ENCODE measurements at places on chromosomes 12 and 14.

- no peak for DNase-seq
Measured at GRCh38 chr14:96119947-96120346, 80.8 kb downstream of the C14orf132 start.

- no peak for DNase-seq
Measured at GRCh38 chr14:104797115-104798044, 1.8 kb upstream of the AKT1 start.

- no peak for DNase-seq
Measured at GRCh38 chr14:35229792-35230089, 62.4 kb upstream of the PSMA6 start.

DNA sequence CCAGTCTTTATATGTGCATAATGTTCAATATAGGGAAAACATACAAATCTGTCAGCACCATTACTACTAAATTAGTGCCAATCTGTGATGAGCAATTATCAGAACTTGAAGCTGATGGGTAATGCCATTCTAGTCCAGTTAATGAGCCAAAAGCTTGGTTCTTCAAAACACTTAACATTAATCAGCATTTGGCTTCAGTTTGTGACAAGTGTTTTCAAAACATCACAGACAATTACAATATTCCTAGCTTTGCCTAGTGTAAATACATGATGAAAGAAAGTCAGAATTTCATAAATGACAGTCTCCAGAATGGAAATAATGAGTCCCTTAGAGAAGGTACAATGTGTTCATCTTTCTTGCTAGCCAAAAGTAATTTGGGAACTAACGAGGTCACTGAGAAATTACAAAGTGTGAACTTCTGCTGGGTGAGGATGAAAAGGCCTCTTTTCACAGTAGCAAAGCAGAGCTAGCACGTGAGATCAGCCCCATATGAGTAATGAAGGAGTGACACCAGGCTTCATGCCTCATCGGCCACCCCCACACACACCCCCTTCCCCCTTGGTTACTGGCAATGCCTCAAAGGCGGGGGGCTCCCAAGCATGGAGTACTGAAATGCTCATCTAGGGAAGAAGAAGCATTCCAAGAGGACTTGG lies 180.6 kb upstream of the EEA1 start:
- no peak for DNase-seq

DNA sequence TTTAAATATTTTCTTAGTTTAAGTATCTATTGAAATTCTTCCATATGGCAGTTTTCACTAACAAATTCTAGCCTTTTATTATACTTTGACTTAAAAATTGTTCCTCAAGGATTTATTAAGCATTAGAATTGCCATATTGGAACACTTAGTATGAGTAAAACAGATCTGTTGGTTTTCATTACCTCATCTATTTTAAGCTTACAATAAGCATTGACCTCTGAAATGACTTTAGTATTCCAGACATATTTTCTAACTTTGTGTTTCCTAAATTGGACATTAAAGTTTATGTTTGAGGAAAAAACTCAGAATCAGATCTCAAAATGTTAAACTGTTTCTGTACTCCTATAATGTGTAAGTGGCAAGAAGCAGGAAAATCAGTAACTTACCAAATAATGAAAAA lies 48.4 kb downstream of the CSRP2 start:
- DNase-seq = no peak

DNA sequence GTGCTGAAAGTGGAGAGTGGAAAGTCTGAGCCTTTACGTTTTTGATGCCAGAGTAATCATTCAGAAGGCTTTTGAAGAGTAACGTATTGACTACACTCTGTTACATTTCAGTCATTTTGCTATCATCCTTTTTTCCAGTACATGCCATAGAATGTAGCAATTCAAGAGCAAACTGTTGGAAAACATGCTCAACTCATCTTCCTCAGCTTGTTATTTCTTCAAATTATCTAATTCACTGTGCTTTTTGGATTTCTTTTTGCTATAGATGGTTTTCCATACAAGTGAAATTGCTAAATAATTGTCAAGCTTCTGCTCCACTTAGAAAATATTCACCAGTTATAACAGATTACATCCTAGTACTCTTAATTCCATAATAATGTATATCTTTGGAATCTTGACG lies 129.9 kb upstream of the CLEC14A start:
- DNase-seq = no peak

GRCh38 chr14:84087986-84088531 lies 1441.9 kb upstream of the FLRT2 start:
- DNase-seq = no peak

GRCh38 chr14:85471744-85472143 lies 58.2 kb upstream of the FLRT2 start:
- no peak for DNase-seq

- DNase-seq = no peak
Measured at GRCh38 chr12:44031472-44032185, 195.7 kb downstream of the TMEM117 start.

DNA sequence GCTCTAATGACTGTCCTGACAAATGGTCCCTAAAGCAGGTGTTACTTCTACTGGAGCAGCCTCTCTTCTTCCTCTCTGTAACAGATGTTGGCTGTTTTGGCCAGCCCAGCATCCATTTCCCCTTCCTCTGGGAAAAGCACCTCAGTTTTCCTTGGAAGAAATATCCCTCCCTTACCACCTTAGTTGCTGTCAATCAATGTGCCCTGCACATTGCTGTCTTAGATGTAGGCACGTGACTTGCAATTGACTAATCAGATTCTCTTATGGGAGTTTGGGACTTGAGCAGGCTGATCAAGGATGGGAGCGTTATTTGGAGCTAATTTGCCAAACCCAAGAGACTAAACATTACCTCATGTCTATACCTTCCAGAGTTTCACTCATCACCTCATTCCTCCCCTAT lies 12.0 kb upstream of the TMED2 start:
- no peak for DNase-seq

DNA sequence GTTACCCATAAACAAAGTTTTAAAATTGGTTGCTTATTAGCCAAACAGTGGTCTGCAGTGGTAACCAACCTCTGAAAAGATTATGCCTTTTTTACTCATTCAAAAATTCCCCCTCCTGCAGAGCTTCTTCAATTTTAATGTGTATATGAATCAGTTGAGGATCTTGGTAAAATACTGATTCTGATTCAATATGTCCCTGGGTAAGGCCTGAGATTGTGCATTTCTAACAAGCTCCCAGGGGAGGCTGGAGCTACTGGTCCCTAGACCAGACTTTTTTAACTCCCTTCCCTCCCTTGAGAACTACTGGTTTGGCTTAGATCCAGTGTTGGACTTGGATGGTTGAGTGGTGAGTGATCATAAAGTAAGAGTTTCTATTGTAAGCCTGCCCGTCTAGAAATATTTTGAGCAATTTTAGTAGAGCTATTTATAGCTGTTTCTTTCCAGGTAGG lies 90.2 kb downstream of the FUT8 start:
- DNase-seq = peak; percentile 0

DNA sequence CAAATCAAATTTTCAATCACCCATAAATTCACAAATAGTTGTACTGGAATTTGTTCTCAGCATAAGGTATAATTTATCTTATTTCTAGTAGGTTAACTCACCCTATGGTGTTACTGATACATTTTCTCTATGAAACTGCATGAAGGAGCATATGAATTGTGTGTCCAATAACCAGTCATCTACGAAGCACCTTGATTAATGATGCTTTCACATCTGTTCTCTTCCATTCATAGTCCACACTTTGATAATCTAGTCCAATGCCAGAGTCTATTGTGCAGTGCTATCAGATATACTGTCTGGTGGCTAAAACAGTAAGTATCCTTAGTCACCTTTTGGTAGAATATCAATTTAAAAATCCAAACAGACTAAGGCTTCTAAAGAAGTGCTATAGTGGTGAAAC lies 876.0 kb downstream of the RPS29 start:
- DNase-seq = no peak

DNA sequence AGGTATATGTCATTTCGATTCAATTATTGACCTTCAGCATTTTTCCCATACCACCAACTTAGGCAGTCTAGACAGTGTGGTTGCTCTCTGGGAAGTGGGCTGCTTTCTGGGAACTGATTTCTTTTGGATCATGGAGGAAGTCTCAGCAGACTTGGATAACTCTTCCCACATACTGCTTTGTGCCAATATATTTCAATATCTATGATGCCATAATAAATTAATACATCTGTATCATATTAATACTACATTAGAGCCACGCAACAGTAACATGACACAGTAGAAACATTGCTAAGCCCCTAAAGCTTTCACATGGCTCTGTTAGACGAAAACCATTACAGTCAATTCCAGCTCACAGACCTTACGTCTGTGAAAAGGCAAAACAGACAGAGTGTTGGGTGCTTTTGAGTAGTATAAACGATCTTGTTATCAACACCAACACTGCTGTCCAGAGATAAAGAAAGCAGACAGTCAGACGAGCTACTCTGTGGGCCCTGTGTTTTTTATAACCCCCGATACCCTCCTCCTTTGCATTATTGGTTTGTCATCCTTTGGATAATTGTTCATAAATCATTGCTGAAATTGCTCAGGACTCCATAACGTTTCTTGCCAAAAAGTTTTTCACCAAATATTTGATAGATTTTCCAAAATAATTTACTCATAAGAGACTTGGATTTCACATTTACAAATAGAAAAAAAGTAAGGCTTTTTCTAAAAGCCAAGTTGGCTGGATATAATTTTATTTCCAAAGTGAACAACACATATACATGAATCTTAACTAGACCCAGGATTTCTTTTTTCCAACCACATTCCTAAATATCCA lies 439.7 kb downstream of the ADAMTS20 start:
- DNase-seq = no peak

DNA sequence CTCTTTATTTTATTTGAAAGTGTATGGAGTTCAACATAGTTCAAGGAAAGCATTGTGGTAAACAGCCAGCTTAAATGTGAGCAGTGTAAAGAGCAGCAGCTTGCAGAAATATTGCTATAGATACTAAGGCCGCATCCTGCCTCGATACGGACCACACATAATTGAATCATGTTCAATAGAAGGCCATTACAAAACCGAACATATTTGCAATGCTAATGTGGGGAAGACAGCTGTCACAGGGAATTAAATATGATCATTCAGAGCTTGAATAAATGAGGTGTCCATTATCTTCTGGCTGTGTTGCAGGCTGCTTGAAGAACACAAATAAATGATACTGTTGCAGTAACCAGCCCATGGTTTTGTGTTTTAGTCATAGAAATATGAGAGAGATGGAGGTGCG lies 173.2 kb downstream of the BRMS1L start:
- DNase-seq = no peak

GRCh38 chr14:61355892-61356325 lies 34.5 kb downstream of the PRKCH start:
- no peak for DNase-seq

DNA sequence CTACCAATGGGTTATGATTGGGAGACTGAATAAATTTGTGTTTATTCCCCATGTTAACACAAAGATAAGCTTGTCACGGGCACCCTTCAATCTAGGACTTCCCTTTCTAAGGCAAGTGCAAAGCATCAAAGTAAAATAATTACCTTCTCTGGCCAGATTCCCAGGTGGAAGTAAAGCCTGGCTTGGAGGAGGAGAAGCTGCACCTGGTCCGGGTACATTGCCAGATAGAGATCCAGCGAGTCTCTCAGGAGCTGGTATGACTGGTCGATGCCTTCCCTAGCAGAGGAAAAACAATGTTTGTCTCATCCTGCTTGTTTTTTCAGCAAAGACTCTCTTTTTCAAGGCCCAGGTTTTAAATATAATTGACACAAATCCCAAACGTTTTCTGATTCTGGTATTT lies 24.9 kb downstream of the FBXO21 start:
- no peak for DNase-seq

Measured in anterior cingulate cortex (tissue), 58 donors.